Activated T-helper 1 cell treated with Interleukin-2 at 50 U/mL for 16 hours (primary cell): ENCODE measurements at places on chromosomes 6 and 20.

DNA sequence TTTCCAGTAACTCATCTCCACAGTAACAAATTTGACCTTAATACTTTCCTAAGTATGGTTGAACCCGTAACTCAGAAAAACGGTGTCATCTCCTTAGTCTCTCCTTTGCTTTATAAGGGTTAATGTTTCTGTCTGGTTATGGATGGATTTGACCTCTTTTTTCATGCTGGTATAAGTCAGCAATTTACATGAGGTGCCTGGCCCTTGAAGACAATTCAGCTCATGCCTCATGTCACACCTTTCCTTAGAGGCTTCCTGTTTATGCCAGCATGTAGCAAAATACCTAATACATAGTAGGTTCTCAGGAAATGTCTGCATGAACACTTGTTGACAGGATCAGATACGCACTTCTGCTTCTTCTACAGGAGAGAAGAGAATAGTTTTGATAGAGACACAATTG is 37.7 kb upstream of the C20orf144 start:
- no peak for DNase-seq

DNA sequence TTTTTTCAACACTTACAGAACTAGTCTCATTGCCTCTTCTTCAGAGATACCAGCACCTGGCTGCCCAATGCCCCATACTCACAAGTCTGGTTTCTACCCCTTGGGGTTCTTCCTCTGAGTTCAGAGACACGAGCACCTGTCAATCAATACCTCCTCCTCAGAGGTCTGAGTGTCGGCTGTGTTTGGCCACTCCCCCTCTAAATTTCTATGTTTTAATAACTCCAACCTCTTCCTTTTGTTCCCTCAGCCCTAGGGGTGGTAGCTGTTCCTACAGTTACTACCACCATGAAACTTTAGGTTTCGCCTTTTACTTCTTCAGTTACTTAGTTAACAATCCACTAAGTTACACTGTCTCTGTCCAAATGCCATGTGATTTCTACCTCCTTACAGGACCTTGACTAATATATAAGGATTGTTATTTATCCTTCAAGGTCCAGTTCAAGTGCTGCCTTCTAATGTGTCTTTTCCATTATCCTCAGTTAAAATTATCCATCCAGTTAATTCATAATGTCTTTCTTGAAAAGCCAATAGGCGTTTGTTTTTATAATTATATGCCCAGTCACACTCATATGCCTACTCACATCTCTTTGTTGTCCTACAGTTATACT is 14.6 kb upstream of the PHF20 start:
- DNase-seq: no peak

GRCh38 chr6:3712827-3713665 is 38.5 kb downstream of the PXDC1 start:
- DNase-seq: no peak

DNA sequence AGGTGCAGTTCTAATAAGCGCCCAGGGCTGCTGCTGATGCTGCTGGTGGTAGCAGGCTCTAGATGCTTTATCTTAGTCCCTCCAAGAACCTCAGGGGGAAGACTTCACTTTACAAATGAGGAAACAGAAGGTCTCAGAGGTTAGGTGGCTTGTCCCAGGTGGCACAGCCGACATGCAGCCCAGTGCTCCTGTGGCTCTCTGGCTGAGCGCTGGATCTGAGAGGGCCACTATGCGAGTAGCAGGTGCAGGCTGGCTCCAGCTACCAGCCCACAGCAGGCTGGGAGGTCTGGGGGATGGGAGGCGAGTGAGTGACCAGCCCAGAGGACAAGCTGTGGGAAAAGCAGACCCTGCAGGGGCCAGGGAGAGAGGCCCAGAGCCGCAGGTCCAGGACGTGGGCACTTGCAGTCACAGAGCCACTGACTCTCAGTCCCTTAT is 90.9 kb downstream of the PRND start:
- no peak for DNase-seq

- DNase-seq: no peak
Observed at GRCh38 chr6:113908801-113909200, 51.7 kb downstream of the MARCKS start.

DNA sequence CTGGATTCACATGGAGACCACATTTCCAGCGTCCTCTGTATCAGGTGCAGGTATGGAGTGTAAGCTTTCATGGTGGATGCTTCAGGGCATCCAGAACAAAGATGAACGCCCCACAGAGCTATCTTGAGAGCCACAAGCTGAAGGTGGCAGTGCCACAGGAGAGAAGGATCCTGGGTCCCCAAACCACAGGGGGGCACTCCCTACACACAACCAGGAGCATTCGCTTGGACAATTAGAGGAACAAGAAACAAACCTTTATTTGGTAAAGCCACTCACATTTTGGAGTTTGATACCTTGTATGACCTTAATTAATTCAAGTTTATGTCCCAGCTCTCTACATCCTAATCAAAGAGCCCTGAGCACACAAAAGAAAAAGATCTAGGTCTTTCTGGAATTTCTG is 406.3 kb downstream of the PREX1 start:
- no peak for DNase-seq

DNA sequence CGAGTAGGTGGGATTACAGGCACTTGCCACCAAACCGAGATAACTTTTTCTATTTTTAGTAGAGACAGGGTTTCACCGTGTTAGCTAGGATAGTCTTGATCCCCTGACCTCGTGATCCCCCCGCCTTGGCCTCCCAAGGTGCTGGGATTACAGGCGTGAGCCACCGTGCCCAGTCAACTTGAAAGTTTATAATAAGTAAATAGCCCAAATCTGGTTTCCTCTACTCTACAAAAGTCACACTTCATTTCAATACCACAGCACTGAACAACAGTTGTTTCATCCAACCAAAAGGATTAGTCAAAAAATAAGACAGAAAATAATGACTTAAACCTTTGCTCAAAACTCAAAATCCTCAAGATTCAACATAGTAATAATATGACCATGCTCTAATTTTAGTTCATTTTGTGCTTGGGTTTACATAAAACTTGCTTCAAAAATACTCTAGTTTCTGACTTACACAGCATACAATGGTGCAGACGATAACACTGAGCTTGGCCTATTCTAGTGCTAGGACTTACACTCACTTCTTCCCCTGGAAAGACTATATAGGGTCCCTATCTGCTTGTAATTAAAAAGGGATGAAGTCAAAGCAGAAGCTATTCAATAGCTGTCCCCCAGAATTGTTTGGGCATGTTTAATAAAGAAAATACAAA is 56.7 kb downstream of the NT5E start:
- no peak for DNase-seq

DNA sequence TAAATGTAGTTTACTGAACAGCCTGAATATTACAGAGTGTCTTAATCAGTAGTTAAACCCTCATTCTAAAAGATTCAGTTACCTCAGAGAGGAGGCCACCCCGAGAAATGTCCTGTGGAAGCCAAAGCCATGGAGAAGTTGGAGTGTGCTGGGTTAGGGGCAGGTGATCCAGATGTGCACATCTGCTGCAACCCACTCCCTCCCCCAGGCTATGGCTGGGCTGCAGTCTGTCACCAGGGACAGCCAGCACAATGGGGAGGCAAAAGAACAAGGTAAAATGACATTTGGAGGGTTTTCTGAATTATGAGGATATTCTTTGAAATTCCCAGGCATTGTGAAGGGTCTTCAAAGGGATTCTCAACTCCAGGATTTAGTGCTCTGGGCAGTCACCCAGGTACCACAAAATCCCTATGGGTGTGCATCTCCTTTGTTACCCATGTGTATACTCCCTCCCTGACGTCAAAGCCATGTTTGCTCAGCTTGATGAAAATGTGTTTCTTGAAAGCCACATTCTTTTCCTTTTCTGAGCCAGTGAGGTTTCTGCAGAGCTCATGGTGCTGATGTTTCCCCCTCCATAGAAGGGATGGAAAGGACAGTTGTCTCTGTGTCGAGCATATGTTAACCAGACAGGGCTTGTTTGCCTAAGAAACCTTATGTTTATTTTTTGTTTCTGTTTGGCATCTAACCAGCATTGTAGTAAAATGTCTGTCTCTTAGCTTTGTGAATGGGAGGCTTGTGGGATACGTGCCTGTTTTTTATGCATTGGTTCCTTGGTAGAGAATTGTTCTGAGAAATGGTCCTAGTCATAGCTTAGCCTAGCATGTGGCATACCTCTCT is 212.3 kb upstream of the TBX18 start:
- no peak for DNase-seq

DNA sequence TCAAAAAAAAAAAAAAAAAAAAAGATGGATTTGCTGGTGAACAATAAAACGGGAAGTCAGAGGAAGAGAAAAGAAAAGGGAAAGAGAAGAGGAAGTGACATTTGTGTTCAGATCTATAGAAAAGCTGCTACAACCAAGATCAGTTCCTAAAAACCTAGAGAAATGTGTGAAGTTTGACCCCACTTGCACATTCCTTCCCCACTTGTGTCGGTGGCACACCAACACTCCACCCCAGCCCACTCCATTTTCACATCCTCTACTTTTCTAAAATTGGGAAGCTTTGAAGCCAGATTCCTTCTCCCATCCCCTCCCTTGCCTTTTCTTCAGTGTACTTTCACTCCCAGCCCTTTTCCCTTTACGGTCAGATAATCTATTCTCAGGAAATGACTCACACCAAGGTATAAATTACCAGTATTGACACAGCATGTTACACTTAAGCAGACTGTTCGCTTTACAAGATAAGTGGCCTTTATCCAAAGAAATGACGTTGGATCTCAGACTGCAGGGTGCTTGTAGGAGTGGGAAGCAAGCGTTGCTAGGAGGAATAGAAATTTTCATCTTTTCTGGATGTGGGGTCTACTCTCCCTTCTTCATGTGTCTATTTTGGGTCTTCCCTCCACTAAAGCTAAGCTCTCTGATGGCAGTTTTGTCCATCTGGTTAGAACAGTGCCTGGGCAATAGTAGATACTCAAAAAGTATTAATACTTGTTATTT is 92.5 kb upstream of the ADGRF1 start:
- DNase-seq: no peak
